ENCODE measurements at places on chromosomes 6 and 20.

DNA sequence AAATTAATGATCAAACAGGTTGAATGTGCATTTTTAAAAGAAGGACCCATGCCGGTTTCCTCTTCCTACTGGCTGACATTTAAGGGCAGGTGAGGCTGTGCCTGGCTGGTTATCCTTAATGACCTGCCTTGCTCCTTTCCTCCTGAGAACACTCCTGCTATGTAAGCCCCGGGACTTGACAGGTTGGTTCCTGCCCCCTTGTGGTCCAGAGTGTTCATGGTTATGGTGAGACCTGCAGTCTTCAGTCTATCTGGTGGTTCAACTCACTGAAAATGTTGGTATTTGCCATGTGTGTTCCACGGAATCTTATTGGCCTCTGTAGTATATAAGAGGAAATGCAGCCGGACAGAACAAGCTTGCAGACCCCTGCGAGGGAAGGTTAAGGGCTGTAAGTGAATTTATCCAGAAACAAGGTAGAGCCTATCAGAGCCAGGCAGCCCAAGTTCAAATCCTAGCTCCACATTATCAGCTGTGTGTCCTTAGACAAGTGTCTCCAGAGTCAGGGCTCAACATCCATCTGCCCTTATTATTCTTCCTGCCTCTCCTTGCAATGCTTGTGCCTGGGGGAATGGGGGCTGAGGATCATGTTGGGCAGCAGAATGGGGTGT, 5.2 kb upstream of the BPIFA3 start:
- DNase-seq = no peak

DNA sequence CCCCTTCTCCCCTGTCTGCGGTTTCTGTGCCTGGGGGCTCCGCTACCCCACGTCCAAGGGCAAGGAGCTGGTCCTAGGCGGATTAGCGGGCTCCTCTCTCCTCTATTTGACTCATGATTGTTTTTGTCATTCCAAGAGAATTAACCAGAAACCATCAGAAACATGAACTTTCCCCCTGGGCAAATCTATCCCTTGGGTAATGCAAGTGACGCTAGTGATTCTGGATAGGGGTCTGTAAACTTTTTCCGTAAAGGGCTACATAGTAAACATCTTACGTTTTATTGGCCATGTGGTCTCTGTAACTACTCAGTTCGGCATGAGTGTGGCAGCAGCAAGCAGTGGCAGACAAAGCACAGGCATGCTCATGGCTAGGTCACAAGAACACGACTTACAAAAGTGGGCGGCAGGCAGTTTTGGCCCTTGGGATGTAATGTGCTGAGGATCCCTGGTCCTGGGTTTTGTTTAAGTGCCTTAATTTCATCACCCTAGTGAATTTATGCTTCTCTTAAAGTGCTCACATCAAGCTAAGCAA, 654 bp downstream of the CST11 start:
- no peak for DNase-seq

GRCh38 chr20:47252879-47253307, 103.6 kb downstream of the ZMYND8 start:
- no peak for DNase-seq

DNA sequence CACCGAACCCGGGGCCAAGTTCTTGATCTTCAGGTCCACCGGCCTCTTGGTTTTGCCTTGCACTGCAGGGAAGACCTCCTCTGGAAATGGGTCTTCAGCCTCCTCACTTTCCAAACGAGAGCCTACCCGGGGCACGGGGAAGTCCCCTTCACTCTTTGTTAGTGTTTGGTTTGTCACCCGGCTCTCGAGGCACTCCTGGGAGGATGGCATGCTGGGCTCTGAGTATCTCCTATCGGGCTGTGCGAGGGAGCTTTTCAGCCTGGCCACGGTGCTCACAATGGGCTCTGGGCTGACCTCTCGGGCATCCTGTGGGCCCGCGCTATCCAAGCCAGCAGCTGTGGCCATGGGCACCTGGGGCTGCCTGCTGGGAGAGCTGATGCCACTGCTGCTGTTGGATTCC, 8.1 kb downstream of the TAGAP start:
- no peak for DNase-seq

DNA sequence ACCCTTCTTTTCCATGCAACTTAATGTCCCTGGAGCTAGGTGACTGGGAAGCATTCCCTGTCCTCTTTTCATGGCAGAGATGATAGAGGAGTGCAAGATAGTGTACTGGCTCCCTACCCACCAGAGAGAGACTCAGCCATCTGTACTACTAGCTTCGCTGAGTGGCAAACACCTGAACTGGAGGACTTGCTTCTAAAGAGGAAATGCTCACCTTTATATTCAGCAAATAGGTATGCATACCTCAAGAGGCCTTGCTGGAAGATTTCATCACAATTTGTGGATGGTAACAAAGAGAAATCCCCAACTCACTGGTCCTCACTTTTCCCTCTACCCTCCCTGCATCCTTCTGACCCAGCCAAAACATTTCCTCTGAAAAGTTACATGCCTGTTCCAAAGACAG, 124.1 kb downstream of the FOXA2 start:
- no peak for DNase-seq

GRCh38 chr20:17961587-17961940, 7.0 kb downstream of the SNX5 start:
- no peak for DNase-seq
